ENCODE measurements at places on chromosomes 1 and 21.

GRCh38 chr21:43598416-43599120, 60.7 kb downstream of the HSF2BP start:
- DNase-seq: peak; percentile 86

GRCh38 chr1:68751723-68752122, 254.8 kb upstream of the DEPDC1 start:
- DNase-seq: no peak

GRCh38 chr1:24085546-24085945, 26.4 kb downstream of the MYOM3 start:
- DNase-seq: peak; percentile 20

- DNase-seq: no peak
Measured at GRCh38 chr1:119740261-119740660, 28.4 kb downstream of the HMGCS2 start.

DNA sequence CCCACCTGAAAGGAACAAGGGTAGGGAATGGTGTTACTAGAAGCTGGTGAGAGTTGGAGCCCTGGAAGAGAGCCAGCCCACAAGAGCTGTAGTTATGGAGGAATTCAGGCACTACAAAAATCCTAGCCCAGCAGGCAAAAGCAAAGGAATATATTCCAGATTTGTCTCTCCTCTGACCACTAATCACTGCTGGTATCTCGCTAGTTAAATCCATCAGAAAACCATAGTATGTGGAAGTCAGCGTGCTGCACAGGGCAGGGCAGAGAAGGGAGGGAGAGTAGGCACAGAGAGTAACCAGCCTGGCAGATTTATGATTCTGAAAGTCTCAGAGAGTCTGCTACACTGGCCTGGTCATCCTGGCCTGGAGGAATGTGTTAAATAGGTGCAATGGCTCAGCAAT, 88.6 kb downstream of the SELENOF start:
- peak; percentile 36 for DNase-seq

DNA sequence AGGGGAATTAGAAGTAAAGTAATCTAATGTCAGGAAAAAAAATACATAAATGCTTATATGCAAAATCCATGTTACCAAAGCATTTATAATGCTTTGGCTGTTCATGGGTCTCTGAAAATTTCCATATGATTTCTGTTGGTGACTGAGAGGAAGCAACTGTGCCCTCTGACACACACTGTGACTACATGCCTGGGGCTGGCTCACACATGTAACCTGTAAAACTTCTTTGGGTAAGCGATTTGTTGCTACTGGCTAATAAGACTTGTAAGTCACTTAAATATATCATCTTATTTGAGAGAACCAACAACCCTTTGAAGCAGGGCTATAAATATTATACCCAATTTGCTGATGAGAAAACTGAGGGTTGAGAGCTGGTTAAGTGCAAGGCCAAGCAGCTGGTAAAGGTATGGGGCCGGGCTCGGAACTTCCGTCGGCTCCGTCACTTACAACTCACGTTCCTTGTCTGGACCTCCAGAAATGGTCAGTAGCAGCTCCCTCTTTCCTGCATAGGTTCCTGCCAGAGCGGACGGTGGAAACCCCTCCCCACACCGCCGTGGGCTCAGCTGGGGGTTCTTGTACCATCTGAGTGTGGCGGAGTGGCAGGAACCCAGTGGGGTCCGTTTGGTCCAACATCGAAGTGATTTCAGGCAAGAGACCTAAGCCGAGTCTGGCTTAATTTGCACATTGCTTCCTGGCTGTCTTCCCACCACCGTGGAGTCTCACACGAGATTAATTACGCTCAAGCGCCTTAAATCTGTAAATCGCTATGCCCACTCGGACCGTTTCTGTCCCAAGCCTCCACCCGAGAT, 714 bp downstream of the DFFA start:
- no peak for DNase-seq

GRCh38 chr1:108612496-108612895, 48.4 kb downstream of the HENMT1 start:
- DNase-seq: no peak

DNA sequence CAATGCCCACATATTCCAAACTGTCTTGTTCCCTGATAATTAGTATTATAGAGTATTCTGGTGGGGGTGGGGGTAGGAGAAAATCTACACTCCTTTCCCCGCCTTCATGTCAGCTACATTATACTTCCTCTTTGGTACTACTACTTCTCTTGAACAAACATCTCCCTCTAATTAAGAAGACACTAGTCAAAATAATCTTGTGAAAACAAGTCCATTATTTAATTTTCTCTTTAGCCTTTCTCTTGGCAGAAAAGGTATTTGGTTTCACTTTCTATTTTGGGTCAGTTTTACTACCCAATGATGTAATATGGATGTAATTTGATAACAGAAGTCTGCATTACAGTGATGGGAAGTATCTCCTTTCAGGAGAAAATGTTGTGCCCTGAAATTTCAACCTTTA, 22.5 kb downstream of the NTMT2 start:
- DNase-seq: peak; percentile 63

DNA sequence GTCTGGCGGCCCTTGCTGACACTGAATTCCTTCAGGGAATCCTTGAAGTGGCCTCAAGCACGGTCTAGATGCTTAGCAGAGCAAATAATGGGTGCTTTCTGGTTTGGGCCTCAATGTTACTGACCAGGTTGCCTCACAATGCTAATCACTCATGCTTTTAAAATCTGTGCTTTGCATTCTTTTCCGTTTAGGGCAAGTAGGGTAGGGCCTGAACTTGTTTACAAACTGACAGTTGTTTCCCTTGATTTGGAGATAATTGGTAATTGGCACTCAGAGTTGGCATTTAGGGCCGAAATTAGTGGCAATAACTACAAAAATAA, 1.4 kb downstream of the VPS13D start:
- peak; percentile 16 for DNase-seq

GRCh38 chr21:23968722-23969647, 1638.3 kb downstream of the MRPL39 start:
- DNase-seq: peak; percentile 34

GRCh38 chr21:27713154-27714109, 746.5 kb upstream of the ADAMTS5 start:
- DNase-seq: no peak

- DNase-seq: no peak
Measured at GRCh38 chr1:188735567-188735966, 1742.1 kb downstream of the BRINP3 start.

DNA sequence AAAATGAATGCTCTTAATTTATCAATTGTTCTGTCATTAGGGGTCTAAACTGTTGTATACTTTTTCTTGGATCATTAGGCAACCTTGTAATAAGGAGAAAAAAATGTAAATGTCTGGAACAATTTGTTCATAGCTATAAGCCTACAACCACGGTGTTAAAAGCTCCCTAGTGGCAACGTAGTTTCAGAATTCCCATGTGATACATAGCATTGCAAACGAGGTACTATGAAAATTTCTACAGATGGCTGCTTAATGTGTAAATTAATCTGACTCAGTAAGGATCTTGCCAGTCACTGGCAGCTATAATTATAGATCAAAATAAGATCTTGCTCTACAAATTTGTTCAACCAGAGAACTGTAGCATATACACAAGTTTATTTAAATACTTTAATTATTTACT, 304.1 kb upstream of the ADGRL4 start:
- DNase-seq: no peak

- DNase-seq: no peak
Measured at GRCh38 chr1:85074365-85074964, 26.2 kb upstream of the MCOLN3 start.

- DNase-seq: no peak
Measured at GRCh38 chr1:174794861-174795260, 204.9 kb upstream of the CACYBP start.

DNA sequence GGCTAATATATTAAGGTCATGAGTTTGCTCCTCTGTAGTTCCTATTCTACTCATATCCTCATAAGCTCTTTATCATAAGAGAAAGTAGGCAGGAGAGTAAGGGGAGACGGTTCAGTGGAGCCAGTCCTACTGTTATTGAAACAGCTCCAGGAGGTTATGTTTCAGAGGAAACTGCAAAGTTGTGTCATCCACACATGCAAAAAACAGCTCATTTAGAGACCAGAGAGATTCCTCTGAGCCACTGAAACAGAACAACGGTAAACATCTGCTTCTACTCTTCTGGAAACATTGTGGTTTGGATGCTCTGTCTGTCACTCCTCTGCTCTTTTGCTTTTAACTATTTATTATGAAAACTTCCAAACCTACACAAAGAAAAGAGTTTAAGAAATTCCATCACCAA, 66.3 kb upstream of the PPP2R5A start:
- peak; percentile 65 for DNase-seq

DNA sequence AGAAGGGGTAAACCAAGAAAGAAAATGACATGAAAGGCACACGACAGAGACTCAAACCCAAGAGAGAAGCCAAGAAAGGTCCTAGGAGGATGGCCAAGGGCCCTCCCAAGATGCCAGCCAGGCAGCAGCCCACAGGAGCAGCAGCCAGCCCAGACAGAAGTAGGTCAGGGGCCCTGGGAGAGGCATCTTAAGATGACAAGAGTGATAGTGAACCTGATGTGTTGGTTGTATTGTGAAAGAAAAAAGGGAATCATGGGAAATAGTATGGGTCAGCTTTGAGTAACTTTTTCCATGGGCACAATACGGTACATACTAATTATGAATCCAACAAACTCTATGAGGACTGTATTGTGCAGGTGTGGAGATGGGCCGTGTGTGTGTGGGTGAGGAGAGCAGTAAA, 3.3 kb downstream of the CCSAP start:
- DNase-seq: no peak

- DNase-seq: no peak
Measured at GRCh38 chr1:96683931-96684330, 37.7 kb upstream of the PTBP2 start.

- DNase-seq: no peak
Measured at GRCh38 chr1:238649200-238649599, 737.2 kb upstream of the CHRM3 start.

DNA sequence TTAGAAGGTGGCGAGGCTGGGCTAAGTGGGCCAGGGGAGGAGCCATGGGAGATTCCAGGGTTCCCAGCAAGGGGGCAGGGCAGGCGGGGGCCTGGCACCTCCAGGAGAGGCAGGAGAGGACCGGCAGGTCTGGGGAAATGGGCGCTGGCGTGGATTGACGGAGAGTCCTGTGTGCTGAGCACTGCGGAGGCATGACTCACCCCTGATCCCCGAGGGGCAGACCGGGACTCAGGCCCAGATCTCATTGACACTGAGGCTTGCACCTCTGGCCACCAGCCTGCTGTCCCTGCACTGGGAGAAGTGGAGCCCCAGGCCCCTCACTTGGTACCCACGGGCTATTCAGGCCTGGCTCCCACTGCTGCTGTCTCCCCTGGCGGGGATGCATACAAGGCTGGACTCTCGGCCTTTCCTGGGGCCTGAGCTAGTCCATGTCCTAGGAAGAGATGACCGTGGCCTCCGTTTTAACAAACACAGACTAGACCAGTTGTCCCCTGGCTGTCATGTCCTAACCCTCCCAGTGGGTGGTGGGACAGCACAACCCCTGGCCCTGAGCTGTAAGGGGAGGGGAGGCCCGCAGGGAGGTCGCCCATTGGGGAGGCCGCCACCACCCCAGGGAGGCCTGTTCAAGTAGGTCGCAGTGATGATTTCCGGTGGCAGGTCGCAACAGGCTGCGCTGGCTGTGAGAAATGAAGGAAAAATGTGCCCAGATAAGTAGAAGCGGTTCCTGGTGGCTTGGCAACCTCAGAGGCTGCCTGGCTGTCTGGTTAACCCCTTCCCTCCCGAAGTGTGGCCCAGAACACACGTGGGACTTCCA, 39.7 kb downstream of the RIPK4 start:
- peak; percentile 90 for DNase-seq

DNA sequence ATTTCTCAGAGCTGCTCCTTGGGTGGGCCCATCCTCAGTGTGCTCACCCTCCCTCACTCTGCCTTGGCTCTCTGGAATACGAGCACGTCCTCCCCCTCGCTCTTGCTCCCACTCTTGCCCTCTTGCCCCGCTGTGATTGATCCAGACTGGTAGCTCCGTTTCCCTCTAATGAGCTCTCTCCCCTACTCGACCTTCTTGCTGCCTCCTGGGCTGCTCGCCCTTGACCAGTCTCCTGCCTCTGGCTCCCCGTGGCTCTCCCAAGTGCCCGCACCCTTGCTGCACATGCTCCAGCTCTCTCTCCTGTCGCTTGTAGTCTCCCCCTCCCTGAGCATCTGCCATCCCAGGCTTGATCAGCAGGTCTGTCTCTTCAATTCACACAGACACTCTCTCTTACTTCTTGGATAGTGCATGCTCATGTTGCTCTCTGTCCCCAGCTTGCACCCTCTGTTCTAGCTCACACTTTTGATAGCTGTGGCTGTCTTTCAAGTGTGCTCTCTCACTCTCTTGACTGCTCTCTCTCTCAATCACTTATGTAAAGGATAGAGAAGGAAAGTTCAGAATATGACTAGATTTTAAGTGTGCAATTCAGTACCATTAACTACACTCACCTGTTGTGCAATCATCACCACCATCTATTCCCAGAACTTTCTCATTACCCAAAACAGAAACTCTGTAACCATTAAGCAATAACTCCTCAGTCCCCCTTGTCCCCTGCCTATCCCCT, 51.1 kb downstream of the PHC2 start:
- DNase-seq: no peak

DNA sequence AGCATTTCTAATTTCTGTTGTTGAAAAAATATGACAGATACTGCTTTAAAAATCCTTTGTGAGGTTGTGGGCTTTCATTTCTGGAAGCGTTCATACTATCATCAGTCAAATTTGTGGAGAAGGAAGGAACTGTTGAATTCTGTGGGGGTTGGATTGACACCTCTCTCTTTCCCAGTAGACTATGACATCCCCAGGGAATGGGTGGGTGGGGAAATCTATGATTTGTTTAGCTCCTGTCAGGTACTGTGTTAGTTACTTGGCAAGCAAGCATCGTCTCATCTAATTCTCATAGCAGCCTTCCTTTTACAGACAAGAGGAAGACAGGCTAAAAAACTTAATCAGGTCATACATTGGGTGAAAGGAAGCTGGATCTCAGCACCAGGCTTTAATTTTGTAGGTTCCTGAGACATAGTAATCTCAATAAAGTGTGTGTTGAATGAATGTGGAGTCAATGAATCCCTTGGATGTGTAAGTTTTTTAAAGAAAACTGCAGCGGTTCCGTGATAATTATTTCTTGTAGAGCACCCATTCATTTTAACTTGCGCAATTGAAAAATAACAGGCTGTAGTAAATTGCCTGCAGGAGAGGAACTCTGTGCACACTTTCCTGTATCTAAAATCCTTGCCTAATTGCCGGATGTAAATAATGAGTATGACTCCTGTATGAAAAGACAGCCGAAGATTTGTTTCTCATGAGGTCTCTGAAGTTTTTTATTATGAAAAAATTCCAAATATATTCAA, 60.6 kb downstream of the MYOM3 start:
- no peak for DNase-seq
